NCI-H1048 (cell line): ENCODE measurements at places on chromosomes 1 and 21.

DNA sequence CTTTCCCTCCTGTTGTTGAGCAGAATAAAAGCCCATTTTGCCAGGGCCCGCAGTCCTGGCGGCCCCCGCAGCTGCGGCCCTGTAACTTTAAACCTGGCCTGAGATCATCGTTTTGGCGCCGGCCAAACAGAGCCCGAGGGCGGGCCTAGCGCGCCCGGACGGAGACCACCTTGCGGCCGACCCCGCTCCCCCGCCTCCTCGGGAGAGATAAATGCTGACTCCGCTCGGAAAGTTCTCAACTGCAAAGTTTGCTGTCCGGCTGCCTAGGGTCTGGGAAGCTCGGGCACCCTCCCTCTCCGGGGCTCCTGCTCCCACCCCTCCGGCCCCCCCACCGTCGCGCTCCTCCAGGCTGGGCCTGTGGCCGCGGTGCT lies at the start of gene PDPN:
Gene PDPN (plus strand): TSS at position 238 of the 371 bp plus-strand sequence. CDS start 202 bp downstream, outside the sequence.
- DNase-seq: no peak

DNA sequence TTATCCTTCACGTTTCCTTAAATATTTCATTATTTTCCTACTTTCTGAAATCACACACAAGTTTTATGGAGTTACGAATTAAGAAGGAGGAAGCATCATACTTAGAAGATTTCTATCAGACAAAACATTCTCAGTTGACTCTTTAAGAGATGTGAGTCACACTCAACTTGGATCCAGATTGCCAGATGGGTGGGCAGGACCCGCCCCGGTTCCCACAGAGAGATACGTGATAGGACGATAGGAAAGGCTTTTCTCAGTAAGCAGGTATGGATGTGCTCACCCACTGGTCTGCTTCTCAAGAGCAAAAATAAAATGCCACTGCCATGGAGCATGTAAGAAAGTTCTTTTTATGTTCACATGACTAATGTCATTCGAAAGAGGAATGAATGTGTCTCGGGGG lies 392.6 kb downstream of the MRPL39 start:
- DNase-seq: no peak

GRCh38 chr1:205370780-205371179 lies 14.1 kb upstream of the KLHDC8A start:
- DNase-seq: no peak

- no peak for DNase-seq
Measured at GRCh38 chr1:206727981-206728696, 42.4 kb upstream of the IL19 start.

DNA sequence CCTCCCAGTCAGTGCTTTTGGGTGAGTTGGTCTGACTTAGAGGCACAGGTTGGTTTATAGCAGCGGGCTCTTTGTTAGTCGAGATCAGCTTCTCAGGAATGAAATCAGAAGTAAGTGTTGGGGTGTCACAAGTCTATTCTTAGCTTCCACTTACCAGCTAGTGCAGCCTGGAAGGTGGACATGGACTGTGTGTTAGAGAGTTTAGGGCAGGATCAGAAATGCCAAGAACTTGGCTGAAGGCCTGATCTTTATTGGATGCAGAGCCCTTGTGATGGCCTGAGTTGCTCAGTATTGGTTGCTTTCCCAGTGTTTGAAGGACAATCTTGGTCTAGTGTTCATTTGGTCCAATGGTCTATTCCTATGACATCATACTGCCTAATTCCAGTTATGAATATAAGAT lies 377.0 kb upstream of the USP24 start:
- DNase-seq: no peak

- DNase-seq: no peak
Measured at GRCh38 chr1:114034567-114035303, 55.5 kb downstream of the OLFML3 start.

- DNase-seq: no peak
Measured at GRCh38 chr21:27323331-27323730, 356.4 kb upstream of the ADAMTS5 start.

DNA sequence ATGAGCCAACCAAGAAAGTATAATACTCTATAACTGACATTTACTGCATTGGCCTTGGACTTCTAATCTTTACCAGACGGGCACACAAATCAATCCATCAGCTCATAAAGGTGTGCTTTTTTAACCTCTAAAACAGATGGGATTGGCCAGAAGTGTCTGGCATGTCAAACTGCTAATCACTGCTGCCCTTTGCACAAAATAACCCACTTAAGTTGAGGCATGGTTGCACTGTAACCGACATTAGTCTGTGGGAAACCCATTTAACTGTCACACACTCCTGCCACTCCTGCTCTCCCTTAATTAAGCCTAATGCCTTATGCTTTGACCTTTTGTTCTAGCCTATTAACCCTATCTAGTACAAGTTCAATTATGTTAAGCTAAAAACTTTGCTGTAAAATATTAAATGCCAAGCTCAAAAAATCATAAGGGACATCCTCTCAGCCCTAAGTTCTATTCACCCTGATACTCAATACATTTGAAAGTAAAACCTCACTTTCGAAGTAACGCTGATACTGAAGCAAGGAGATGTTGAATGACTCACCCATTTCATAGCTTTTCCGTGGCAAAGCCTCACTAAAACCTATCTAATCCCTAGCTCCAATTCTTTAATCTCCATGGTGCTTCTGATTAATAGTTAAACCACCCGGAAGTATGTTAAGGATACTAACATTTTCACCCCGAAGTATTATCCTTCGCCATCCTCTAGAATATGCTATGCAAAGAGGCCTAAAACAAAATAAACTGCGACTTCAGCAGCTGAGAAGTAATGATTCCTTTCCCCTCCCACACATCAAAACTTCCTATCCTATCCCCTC lies 12.9 kb downstream of the NRIP1 start:
- DNase-seq: no peak

DNA sequence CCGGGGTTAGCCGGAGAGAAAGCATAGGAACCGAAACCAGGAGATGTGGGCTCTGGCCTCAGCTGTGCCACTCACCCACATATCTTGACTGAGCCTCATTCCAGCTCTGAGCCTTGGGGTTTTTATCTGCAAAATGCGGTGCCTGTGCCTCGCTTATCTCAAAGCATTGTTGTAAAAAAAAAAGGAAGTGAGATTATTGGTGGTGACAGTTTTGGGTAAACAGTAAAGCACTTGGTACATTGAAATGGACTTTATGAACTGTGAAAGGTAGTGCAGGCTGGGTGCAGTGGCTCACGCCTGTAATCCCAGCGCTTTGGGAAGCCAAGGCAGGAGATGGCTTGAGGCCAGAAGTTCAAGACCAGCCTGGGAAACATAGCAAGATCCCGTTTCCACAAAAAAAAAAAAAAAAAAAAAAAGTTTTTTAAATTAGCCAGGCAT lies 3.8 kb downstream of the PTAFR start:
- no peak for DNase-seq

- no peak for DNase-seq
Measured at GRCh38 chr1:59672851-59673572, 141.7 kb upstream of the HOOK1 start.

GRCh38 chr1:6941786-6942185 lies 156.5 kb downstream of the CAMTA1 start:
- no peak for DNase-seq

DNA sequence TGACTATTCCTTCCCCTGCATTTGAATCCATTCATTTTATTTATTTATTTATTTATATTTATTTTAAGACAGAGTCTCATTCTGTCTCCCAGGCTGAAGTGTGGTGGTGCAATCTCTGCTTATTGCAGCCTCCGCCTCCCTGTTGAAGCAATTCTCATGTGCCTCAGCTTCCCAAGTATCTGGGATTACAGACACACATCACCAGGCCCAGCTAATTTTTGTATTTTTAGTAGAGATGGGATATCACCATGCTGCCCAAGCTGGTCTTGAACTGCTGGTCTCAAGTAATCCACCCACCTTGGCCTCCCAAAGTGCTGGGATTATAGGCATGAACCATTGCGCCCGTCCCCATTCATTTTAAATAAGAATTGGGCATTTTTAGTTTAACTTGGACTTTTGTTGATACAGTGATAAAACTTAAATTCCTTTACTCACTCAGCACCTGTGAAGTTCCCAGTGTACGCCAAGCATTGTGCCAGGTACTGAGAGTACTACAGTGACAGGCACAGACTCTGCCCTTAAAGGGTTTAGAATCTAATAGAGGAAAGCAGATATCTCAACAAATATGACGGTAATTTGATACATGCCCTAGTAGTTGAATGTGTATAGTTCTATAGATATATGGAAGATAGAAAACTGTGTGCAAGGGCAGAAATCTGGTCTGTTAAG lies 90.5 kb downstream of the PTPRC start:
- DNase-seq: no peak

DNA sequence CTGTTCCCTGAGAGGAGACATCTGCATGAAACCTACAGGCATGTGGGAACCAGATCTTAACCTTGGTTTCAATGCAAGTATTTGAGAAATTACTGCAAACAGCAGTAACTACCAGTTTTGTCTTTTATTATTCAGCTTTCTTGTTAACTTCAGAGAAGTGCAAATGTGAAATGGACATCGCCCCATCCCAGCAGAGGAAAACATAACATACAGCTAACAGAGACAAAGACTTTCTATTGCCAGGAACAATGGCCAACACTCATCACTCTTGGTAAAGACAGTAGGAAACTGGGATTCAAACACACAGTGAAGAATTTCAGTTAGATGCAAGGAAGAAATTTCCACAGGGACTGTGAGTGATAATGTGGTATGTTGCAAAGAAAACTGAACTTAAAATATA lies 115.1 kb downstream of the SLC30A10 start:
- no peak for DNase-seq

DNA sequence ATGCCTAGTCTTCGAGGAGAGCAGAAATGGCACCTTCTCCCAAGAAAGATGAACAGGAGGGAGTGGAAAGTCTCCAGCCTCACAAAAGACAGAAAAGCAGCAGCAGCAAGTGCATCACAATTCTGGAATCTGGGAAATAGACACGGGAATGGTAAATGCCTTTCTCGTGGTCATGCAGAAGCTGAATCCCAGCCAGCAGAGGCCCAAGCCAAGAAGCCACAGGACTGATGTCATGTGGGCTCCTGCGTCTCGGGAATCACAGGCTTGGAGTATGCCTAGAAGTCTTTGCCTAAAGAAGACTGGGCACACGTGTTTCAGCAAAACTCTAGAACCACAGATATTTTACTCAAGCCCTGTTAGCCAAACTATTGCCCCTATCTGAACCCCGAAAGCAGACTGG lies 260.3 kb upstream of the PLD5 start:
- no peak for DNase-seq

DNA sequence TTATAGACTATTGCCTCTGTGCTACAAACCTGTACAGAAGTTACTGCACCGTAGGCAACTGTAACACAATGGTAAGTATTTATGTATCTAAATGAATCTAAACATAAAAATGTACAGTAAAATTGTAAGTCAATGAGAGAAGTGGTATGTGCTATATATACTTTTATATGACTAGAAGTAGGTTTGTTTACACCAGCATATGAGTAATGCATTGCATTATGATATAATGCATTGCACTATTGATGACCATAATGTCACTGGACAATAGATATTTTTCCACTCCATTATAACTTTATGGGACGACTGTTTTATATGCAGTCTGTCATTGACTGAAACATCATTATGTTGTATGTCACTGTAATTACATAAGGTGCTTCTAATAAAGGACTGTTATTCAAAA lies 340.3 kb upstream of the SNX7 start:
- no peak for DNase-seq

DNA sequence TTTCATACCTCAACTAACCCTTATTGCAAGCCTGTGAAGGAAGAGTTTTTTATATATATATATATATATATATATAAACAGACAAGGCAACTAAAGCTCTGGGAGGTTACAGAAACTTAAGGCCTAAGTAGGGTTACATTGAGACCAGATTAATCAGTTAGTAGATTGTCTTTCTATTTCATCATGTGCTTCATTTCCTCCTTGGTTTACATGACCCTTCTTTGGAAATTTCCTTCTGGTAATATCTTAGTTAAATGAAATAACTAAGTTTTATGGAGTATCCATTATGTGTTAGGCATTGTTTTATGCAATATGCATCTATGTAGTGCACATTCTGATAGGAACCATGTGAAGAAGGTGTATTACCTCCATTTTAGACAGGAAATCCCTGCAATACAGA lies 112.7 kb downstream of the FGGY start:
- no peak for DNase-seq

DNA sequence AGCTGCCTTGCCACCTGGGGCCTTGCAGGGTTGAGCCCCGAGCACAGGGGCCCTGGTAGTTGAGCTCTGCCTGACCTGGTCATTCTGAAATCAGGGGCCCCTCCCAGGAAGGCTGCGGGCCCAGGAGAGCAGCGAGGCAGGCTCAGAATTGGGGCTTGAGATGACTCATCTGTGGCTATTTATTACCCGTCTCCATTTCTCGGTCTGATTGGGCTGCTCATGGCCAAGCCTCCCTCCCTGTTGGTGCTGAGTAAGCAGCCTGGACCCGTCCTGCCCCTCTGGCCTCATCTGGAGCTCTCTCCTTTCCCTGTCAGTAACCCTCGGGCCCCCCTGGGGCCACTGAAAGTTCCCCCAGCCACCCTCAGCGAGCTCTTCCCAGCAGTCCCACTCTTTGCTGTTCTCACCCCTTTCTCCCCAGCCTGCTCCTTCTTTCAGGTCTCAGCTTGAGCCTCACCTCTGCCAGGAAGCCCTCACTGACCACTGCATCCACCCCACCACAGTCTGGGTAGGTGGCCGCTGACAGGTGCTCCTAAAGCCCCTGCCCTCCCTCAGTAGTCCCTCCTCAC lies 11.0 kb upstream of the TNFRSF8 start:
- no peak for DNase-seq
